ENCODE measurements at places on chromosomes 5 and 9.

DNA sequence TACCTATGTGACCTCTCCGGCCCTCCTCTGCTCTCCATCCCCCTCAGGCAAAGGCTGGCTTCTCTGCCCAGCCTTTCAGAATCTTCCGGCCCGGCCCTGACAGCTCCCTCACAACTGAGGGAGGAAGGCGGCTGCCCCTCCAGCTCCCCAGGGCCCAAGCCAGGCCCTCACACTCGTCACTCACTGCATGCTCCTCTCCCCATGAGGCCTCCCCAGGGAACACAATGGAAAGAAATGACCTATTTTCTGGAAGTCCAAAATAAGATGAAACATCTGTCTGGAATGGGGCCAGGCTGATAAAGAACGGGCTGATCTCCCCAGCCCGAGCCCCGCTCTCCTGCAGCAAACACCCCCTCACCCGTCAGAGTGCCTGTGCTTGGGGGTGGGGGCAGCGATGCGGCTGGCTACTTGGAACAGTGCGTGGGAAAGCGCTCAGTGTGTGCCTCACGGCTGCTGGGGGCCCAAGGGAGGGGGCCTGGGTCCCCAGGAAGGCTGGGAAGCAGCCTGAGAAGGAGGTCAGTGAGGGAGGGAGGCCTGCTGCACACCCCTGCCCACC is 11.3 kb downstream of the PDGFRB start:
- no peak for DNase-seq

- DNase-seq: no peak
Measured at GRCh38 chr9:110933350-110934001, 104.8 kb downstream of the LPAR1 start.

DNA sequence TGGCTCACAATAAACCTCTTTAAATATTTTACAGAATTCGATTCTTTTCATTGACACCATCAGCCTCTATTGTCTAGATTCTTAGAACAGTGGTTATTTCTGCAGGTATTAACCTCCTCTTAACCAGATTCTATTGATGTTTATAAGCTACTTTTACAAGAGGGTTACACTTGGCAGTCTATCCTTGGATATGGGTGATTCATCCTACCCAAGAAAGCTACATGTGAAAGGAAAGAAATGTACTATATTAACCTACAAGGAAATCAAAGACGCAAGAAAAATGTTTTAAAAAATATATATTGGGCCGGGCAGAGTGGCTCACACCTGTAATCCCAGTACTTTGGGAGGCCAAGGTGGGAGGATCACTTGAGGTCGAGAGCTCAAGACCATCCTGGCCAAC is 16.7 kb downstream of the SLC25A25 start:
- DNase-seq: no peak

DNA sequence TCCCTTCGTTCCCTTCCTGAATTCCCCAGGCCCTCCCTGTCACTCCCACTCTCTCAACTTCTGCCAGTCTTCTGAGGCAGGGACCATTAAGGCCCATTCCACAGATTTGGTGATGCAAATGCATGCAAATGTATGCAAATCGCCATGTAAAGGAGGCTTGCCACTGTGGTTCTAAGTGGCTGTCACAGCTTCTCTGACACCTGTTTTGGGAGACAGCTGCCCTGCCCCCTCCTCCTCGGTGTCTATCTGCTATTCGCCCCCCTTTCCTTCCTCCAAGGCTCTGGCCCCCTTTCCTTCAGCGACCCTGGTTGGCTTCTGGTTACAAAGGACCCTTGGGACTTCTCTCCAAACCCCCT is 10.5 kb upstream of the ARAP3 start:
- no peak for DNase-seq

- DNase-seq: no peak
Measured at GRCh38 chr9:108746864-108747263, 108.9 kb downstream of the ACTL7B start.

DNA sequence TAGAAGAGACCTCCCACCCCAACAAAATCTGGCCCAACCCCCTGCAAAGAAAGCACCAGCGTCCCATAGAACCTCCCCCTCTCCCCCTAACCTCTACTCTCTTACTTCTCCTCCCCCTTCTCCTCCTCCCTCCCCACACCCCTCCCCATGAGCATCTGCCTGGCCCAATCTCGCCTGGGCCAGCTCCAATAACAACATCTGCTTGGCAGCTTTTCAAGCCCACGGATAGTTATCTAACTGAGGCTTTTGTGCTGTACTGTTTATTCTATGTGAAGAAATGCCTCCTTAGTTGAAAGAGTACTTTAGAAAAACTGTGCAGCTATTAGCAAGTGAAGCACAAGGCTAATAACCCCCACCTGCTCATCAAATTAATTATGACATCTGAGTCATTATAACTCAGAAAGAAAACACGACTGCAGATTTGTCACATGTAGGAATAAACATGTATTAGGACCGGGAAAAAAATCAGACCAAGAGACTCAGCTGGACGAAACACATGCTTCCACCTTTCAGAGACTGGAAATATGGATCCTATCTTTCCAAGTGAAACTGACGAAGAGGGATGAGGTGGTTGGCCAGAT is 42.8 kb downstream of the NFIB start:
- DNase-seq: no peak

GRCh38 chr5:66134407-66134861 is 9.7 kb upstream of the SREK1 start:
- no peak for DNase-seq

DNA sequence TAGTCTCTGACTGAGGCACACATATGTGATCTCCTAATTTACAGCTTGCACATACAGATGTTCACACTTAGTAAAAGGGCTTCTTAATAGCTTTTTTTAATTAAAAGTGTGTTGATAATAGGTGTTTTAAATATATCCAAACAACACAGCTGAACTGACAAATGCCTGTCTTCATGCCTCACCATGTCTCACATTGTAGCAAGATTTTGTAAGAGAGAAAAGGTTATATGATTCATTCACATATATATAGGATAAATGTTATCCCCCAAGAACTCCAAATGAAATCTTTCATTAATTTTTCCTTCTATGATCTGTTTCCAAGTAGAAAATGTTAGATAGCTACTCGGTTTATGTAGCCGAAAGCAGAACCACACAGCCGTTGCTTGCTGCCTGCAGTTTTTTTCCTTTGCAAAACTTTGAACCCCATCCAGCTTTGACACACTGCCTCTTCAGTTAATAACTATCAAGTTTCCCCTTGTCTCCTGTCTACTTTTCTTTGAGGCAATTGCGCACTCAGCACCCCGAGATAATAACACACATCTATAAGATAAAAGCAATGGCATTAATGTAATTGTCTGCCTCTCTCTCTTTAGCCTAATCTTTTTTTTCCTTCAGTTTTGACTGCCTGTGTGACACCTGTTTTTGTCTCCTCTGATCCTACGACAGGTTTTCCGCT is 299.2 kb downstream of the BNC2 start:
- no peak for DNase-seq

DNA sequence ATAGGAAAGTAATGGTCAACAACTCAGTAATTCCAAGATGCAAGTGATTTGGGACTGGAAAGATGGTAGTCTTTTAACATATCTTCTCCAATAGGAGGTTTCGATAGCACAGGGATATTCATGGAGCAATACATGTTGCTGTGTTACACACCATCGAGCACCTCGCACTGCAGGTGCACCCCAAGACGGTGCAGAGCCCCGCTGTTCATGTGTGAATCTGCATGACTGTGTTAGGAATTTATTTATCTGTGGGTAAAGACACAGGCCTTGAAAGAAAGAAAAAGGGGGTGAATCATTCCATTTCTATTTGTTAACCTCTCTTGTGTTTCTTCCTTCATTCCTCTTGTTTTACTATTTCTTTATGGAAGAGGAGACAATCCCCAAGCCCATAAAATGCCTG is 217.1 kb downstream of the EBF1 start:
- DNase-seq: no peak

GRCh38 chr9:105333811-105334210 is 89.4 kb downstream of the SLC44A1 start:
- no peak for DNase-seq

- DNase-seq: no peak
Measured at GRCh38 chr9:84756731-84757130, 87.2 kb downstream of the NTRK2 start.

DNA sequence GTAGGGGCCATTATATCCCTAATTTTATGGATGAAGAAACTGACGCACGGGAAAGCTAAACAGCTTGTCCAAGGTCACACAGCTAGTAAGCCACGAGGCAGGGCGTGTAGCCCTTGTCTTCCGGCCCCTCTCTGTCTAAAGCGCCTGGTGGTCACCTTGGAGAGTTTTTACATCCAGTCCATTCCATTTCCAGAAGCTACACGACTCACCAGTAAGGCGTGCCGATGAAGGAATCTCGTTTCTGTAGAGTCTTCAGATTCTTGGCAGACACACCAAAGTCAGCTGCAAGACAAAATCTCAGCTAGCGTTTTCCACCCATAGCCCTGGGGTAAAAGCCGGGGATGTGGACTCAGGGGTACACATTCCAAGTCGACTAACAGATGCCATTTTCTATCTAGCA is 80.5 kb downstream of the STK10 start:
- DNase-seq: no peak

DNA sequence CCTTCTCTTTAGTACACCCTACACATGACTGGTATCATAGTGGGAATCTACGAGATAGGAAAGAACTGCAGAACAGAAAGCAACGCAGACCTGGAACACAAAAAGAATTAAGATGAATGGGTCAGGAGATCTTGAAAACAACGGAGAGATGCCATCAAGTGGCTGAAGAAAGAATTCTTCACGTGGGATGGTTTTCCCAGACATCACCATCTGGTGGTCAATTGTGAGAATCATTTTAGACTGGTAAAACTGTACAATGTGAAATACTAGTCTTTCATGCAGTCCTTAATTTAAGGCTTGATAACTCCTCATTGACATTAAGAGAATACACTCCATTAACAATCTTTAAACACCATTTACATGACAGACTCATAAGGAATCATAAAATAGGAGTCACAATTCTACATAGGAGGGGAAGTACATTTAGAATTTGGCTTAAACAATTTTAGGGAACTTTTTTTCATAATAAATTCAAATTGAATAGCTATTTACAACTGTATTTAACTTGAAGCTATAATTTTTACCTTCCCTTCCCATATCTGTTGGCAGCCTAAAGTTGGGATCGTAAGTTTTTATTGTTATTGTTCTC is 128.4 kb upstream of the TRPM3 start:
- no peak for DNase-seq

- peak; percentile 33 for DNase-seq
Measured at GRCh38 chr5:6713274-6714225, at the start of gene TENT4A. Gene TENT4A, plus strand, starts transcription at chr5:6713432. Its CDS starts 552 bp downstream, at chr5:6713984.

DNA sequence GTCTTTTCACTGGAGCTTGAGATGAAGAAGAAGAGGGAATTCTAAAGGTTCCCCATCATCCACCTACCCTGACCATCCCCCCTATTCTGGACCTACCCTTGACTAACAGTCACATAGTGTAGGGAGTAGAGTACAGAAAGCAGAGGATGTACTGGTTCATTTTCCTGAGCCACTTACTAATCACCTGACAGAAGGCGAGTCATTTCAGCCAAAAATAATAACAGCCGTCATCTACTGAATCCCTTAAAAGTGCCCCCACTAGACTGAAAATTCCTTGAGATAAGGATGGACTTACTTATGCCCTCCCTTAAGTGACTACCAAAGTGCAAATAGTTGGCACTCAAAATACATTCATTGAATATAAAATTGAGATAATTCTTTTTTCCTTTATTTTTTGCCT is 112.2 kb downstream of the FOXD1 start:
- DNase-seq: no peak

GRCh38 chr5:7897014-7897600 is 28.2 kb downstream of the MTRR start:
- peak; percentile 32 for DNase-seq

GRCh38 chr9:123948286-123948685 is 18.4 kb upstream of the DENND1A start:
- no peak for DNase-seq

- no peak for DNase-seq
Measured at GRCh38 chr5:134769206-134769605, 10.6 kb downstream of the DDX46 start.

DNA sequence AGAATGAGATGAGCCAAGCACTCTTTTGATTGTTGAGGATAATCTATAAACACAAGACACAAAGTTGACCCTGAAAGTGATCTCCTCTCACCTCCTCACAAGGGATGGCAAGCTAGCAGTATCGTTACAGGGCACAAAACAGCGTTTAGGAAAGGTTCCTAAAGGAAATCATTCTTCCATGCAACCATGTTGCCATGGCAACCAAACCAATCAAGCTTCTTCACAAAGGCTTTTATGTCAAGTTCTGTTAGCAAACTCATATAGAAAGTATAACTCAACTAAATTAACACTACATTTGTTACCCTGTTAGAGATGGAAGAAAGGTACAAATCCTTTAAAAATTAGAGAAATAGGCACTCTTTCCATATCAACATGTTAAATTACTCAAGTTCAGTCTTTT is 1016.8 kb upstream of the DMAC1 start:
- DNase-seq: no peak

- no peak for DNase-seq
Measured at GRCh38 chr5:128825826-128826225, 139.5 kb upstream of the SLC27A6 start.

DNA sequence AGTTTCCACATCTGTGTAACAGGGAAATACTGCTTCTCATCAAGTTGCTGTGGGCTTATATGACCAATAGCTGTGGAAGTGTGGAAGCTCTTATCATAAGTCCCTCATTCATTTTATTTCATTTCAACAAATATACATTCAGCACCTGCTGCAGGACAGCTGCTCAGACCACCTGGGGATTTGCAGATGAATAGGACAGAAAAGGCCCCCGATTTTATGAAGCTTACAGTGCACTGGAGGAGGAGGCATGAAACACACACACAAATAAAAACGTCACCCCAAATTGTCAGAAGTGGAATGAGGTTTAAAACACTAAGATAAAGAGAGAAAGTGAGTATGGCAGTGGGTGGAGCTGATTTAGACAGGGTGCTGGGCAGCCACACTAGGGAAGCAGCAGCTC is 107.2 kb downstream of the DRD1 start:
- no peak for DNase-seq

DNA sequence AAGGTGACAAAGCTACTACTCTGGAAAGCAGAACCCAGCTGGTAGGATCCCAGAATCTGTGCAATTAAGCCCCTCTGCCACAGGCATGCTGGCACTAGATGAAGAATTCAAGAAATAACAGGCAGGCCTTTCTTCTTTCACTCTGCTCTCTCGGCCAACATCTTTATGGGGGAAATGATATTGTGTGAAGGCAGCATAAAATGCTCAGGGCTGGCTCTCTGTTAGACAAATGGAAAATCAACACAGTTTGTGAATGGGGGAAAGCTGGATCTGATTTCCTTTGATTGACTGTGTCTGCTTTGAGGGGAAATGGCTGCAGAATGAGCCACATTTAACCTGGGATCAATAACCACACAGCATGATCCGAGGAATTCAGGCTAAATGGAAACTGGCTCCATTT is 29.1 kb upstream of the AKNA start:
- DNase-seq: no peak

DNA sequence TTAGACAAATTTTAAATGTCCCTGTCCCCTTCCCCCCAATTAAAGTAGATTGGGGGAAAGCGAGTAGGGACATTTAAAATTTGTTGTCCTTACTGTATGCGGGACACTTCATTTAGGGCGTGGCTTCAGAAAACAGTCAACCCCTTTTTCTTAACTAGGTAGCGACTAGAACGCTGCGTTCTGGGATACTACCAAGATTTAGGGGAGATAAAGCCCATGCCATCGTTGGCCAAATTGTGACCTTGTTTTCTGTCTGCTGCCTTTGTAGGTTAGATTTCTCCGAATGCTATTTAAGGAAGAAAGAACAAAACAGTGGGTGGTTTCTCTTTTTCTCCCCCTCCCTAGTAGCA is 1.2 kb downstream of the CKS2 start:
- no peak for DNase-seq

- DNase-seq: no peak
Measured at GRCh38 chr5:169856571-169856970, 123.7 kb downstream of the INSYN2B start.

GRCh38 chr5:114055318-114056184 is 306.3 kb upstream of the KCNN2 start:
- DNase-seq: no peak

Measured in activated CD8-positive, alpha-beta memory T cell treated with anti-CD3 and anti-CD28 coated beads, Interleukin-2, amount 50 U/mL, for 4 hours (primary cell).